ENCODE measurements at places on chromosomes 12 and 14.
A peak's percentile ranks its signal among the peaks of the same experiment; 100 is the strongest.

DNA sequence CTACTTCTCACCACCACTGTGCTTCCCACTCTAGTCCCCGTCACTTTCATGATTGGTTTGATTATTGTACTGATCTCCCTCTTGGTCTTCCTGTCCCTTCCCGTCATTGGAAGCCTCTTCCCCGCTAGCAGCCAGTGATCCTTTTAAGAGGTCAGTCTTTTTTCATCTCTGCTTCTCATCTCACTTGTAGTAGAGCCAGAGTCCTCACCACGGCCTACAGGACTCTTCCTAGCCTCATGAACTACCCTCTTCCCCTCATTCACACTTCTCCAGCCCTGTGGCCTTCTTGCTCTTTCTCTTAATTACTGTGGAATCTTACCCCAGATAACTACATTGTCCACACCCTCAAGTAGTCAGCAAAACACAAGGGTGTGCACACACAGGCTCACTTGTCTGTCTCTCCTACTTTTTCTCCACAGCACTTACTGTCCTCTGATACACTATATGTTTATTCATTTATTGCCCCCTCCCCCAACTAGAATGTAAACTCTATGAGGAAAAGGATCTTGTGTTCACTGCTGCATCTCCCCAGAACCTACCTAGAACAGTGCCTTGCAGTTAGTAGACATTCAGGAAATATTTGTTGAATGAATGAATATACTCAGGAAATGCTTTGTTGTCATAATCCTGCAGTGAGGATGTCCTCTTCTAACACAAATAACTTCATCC is 66.3 kb downstream of the CKB start:
- peak; percentile 28 for DNase-seq

DNA sequence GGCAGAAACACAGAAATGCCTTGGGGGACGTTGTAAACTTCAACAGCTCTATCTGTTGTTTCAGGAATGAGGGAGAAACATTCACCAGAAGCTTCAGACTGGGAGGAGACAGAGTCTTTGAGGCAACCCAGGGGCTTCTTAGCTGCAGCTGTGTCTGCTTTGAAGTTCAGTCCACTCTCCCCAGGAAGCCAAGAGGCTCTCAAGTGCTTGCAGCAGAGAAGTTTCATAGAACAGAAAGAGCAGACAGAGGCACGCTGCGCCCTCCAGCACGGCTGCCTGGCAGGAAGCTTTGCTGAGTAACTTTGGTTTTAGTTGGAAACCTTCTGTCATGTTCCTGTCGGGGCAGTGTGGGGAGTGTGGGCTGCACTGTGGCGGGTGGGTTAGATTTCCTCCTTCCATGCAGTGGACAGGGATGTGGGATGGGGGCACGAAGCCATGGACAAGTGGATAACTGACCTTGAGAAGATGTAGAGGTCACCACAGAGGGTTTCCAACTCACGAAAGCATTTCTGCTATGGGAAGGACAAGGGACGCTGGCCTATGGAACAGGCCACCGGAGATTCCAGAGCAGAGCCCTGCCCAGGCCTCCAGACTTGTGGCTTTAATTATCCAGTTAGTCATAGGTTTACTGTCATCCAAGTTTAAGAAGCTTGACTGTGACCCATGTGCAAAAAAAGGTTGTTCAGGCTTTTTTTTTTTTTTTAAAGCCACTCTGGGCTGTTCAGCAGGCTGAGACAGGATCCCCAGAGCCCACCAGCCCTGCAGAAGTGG is 107.7 kb downstream of the ARF6 start:
- peak; percentile 89 for DNase-seq

- DNase-seq = no peak
Measured at GRCh38 chr14:23428686-23429495, 6.6 kb downstream of the MYH7 start.

- DNase-seq = no peak
Measured at GRCh38 chr14:86243158-86243557, 713.2 kb downstream of the FLRT2 start.

DNA sequence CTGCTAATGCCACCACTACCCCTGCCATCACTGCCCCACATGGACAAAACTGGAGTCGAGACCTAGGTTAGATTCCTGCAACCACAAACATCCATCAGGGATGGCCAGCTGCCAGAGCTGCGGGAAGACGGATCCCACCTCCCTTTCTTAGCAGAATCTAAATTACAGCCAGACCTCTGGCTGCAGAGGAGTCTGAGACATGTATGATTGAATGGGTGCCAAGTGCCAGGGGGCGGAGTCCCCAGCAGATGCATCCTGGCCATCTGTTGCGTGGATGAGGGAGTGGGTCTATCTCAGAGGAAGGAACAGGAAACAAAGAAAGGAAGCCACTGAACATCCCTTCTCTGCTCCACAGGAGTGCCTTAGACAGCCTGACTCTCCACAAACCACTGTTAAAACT is 7.1 kb upstream of the OAS2 start:
- peak; percentile 70 for DNase-seq

DNA sequence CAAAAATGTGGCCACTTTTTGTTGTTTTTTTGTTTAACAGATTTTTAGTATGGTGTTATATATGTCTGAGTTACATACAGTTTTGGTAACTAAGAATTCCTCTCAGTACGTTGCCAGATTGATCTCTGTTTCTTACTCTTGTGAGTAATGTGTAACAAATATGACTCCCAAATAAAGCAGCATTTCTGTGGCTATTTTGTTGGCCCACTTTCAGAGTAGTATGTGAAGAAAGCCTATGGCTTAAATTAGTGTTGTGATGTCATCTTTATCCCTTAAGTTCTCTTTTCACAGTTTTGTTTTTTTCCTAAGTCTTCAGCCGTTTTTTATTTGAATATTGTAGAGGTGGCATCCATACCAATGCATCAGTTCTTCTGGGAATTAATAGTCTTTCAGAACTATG is 10.7 kb downstream of the PCNX4 start:
- peak; percentile 94 for DNase-seq

GRCh38 chr14:20477211-20477876 is 8.1 kb downstream of the PNP start:
- no peak for DNase-seq

DNA sequence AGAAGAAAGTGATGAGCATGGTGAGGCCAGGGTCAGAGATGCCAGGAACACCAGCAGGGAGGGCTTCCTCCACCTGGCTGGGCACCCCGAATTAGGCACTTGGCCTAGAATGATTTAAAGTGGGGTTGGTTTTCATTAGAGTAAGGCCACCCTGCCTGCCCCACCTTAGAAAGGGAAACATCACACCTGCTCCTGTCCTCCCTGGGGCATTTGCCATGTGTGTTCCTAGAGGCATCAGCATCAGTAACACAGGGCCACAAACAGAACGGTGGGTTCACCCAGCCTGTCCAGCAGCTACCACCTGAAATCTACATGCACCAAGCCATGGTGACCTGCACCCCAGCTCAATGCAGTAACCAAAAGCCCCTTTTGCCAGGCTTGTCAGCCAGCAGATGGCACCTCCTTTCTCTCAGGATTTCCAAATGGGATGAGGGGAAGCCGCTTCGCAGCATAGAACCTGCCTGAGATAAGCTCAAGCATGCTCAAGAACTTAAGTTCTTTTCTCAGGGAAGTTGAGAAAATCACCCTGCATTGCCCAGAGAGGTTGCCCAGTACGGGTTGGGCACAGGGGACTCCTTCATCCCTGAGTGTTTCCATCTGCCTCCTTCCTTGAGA is 338.8 kb downstream of the DPF3 start:
- DNase-seq = no peak

GRCh38 chr14:91047174-91047753 is 13.2 kb downstream of the RPS6KA5 start:
- no peak for DNase-seq

- no peak for DNase-seq
Measured at GRCh38 chr14:85084344-85084743, 445.6 kb upstream of the FLRT2 start.

DNA sequence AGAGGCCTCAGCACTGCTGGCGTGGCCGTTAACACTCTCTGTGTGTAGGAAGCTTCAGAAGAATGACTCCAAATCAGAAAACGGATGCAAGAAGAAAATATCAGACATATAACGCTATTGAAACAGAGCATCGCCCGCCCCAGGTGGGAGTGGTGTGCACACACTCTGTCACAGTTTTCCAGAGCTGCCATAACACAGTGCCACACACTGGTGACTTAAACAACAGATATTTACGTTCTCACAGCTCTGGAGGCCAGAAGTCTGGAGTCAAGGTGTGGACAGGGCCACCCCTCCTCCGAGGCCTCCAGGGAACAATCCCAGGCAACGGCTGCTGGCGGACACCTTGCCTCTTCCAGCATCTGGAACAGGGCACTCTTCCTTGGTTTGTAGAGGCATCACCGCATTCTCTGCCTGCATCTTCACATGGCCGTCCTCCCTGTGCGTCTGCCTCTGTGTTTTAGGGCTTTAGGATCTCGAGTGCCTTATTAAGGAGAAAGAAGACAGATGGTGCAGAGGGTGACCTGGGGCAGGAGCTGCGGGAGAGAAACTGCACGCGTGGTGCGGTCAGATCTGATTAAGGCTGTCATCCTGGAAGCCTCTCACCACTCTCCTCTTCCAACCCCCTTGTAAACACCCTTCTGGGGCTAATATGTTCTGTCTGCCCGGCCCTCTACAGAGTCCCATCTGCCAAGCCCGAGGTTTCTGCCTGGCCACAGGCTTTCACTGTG is 141.0 kb downstream of the SLC15A4 start:
- no peak for DNase-seq

DNA sequence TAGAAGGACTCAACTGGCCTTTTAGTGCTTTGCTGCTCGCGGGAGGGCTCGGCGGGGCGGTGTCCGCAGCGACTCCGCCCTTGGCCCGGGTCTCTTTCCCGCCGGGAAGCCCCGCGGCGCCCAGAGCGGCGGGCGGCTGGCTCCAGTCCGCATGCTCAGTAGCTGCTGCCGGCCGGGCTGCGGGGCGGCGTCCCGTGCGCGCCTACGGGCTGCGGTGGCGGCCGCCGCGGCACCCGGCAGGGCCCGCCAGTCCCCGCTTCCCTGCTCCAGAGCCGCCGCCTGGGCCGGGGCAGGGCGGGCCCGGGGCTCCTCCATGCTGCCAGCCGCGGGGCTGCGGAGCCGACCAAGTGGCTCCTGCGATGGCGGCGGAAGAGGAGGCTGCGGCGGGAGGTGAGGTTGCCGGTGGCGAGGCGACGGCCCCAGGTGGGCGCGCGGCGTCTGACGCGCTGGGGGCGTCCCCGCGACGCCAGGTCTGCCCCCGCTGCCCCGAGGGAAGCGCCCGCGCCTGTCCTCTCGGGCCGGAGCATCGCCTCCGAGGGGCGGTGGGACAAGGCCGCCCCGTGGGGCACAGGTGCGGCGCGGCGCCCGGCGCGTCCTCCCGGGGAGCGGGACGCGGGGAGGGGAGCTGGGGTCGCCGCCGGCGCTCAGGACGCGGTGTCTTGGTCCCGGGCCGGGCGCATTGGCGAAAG is at the start of gene BMAL2:
Gene BMAL2 (plus strand): TSS at position 123 of the 689 bp plus-strand sequence. CDS start 237 bp downstream, at position 360.
- peak; percentile 49 for DNase-seq

GRCh38 chr14:52044791-52045522 is 23.9 kb downstream of the NID2 start:
- DNase-seq = peak; percentile 87

- DNase-seq = peak; percentile 58
Measured at GRCh38 chr14:49972131-49972671, 79.3 kb downstream of the ARF6 start.

DNA sequence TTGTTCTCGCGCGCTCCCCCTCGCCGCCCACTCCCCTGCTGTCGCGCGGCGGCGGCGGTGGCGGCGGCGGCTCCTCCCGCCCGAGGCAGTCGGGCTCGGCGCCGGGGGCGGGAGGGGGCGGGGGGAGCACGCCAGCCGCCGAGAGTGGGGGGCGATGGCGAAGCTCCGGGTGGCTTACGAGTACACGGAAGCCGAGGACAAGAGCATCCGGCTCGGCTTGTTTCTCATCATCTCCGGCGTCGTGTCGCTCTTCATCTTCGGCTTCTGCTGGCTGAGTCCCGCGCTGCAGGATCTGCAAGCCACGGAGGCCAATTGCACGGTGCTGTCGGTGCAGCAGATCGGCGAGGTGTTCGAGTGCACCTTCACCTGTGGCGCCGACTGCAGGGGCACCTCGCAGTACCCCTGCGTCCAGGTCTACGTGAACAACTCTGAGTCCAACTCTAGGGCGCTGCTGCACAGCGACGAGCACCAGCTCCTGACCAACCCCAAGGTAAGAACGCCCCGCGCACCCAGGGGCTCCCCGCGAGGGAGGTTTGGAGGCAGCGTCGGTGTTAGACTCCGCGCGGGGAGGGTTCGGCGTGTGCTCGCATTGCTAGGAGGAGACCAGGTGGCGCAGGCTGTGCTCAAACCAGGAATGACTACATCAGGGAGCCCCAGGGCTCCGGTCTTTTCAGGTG is 629 bp downstream of the KCNMB4 start:
- peak; percentile 33 for DNase-seq

DNA sequence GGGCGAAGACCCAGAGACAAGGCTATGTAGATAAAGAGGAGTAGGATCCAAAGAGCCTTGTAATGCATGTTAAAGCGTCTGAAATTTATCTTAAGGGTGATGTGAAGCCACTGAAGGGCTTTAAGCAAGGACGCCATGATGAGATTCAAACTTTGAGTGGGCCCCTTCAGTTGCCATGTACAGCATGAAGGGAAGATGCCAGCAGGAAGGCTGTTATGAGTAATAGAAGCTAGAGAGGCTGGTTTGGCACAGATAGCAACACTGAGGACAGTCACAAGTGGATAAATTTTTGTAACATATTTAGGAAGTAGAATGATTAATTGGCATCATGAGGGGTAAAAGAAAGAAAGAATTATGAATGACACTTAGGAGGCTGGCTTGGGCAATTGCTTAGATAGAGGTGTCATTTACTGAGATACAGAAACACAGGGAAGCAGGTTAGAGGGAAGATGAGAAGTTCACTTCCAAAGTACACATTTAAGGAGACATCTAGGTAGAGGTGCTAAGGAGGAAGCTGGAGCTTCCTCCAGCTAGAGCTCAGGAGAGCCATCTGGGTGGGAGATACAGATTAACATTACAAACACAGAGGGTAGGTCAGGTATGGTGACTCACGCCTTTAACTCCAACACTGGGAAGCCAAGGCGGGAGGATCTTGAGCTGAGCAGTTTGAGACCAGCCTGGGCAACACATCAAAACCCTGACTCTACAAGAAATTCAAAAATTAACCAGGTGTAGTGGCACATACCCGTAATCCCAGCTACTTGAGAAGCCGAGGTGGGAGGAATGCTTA is 13.7 kb downstream of the ATG2B start:
- DNase-seq = no peak

DNA sequence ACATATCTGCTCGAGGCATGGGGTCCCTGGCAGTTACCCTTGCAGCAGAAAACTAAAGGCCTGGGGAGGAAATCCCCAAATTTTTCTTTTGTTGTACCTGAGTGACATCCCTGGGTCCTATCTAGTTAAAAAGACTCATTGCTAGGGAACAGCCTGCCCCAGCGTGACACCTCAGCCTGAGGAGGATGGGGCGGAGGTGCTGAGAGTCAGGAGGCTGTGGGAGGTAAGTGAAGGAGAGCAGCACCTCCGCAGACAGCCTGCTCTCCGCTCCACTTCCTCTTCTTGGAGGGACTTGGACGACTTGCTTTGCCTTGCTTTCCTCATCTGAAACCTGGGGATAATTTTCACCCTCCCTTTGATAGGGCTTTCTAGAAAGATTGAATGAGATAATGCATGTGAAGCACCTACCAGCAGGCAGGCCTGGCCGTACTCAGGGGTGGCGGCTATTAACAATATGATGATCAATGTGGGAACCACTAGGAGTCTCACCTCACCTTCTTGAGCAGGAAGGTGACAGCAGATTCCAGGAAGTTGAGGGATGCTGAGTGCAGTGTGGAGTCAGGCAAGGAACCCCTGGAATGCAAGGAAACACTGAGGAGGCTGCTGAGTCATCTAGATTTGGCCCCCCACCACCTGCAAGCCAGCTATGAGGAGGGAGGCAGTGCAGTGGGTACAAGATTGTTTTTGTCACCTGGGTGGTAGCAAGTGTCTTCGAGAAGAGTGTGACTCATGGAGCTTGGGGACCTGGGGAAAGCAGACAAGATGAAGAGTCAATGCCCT is 23.2 kb downstream of the UBE3B start:
- DNase-seq = no peak
